Left renal pelvis (tissue), 4 donors: ENCODE measurements at places on chromosomes 16 and 17.

DNA sequence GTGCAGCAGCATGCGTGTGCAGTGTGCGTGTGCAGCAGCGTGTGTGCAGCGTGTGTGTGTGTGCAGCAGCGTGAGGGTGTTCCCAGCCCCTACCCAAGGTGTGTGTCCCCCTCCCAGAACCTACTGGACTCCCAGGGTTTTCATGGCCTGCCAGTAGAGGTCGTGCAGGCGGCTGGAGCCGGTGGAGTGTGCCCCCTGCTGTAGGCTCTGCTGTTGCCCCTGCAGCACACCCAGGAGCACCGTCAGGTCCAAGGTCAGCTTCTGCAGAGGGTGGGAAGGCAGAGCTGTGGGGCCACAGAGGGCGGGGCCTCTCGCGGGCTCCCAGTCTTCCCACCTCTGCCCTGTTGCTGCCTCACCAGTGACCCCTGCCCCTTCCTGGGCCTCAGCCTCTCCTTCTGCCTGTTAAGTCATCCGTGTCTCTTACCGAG lies 14.9 kb downstream of the MYBBP1A start:
- no peak for DNase-seq

DNA sequence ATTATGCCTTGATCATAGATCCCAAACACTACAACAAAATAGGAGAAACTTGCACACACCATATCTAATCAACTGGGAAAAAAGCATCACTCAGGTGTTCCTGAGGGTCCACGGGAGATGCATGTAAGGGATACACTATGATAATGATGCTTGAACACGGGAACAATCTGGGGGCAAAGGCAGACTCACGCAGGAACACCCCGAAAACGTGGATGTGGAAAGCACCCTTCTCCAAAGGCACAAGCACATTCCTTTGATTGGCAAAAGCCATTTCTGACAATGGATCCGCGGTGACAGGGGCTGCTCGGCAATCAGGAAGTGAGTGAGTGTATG lies 1.3 kb downstream of the ZNF652 start:
- DNase-seq = no peak

GRCh38 chr17:19812407-19812806 lies 55.3 kb downstream of the ULK2 start:
- DNase-seq = no peak

- DNase-seq = no peak
Measured at GRCh38 chr16:8966817-8967131, 3.1 kb upstream of the USP7 start.

GRCh38 chr16:11053916-11054460 lies 109.6 kb downstream of the CLEC16A start:
- no peak for DNase-seq
